Activated naive CD8-positive, alpha-beta T cell treated with anti-CD3 and anti-CD28 coated beads, Interleukin-2, amount 50 U/mL, for 16 hours (primary cell): ENCODE measurements at places on chromosomes 6 and 20.

DNA sequence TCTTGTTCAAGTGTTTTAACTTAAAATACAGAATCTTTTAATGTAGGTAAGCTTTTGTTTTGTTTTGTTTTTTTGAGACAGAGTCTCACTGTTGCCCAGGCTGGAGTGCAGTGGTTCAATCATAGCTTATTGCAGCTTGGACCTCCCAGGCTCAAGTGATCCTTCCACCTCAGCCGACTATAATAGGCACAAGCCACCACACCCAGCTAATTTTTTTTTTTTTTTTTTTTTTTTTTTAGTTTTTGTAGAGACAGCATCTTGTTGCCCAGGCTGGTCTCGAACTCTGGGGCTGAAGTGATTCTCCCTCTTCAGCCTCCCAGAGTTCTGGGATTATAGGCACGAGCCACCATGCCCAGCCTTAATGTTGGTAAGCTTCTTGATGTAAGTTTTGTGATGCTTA, 3.3 kb downstream of the EFHC1 start:
- DNase-seq, result no peak

DNA sequence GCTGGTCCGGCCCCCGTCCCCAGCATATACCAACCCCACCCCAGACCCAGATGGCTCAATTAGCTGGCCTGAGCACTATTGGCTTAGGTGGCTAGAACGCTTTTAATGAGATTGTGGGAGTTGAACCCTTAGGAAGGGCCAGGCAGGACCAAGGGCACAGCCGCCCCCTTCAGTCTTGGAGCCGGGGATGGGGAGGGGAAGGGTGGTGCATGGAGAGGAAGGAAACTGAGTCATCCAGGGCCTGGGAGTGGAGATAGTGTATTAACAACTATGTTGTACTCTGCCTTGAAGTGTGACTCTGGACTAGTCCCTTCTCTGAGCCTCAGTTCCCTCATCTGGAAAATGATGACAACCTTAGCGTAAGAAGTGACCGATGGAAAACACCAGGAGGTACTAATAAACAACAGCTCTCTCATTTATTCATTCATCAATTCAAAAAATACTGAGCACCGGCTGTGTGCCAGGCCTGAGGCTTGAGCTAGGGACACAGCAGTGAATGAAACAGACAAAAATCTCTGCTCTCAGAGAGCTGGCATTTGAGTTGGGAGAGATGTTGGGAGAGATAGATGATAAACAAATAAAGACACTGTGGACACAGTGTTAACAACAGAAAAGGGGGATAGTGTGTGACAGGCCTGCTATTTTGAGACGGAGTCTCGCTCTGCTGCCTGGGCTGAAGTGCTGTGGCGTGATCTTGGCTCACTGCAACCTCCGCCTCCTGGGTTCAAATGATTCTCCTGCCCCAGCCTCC, 11.5 kb downstream of the PEDS1 start:
- DNase-seq, result no peak

GRCh38 chr6:31771992-31772358, 5.2 kb downstream of the VWA7 start:
- no peak for DNase-seq

DNA sequence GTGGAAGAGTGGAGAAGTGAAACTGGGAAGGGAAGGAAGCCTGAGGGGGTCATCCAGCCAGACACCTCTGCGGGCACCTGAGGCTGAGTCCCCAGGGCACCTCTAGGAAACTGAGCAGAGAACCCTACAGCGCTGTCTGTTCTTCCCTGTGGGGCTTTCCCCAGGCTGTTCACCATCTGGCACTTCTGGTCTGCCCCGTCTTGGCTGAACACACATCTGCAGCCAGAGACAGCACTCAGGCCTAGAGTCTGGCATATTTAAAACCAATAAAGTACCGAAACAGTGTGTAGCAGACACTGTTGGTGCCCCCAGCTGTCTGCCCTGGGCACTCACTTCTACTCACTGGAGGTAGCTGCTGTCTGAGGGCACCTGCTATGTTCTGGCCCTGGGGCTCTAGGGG, 9.4 kb upstream of the ARFGEF2 start:
- DNase-seq, result no peak

GRCh38 chr6:109449795-109450673, 5.5 kb downstream of the MICAL1 start:
- DNase-seq, result no peak

GRCh38 chr6:40436685-40437604, 150.2 kb downstream of the LRFN2 start:
- DNase-seq, result no peak

DNA sequence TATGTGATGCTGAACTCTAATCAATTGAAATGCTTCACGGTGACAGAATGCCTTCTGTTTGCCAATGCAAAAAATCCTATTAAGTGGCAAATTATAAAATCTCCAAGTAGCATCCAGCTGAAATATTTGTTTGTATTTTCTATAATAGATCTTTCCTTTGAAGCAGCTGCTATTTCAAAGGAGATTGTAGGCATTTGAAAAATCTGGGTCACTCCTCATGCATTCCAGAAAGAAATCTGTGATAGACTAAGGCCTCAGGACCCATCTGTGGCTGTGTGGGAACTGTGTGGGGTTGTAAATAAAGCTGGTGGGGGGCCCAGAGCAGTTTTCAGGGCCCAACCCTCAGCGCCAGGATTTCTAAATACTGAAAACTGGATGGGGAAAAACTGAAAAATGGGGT, 216.9 kb upstream of the ARG1 start:
- no peak for DNase-seq

- DNase-seq, result no peak
Measured at GRCh38 chr6:23690453-23691049, 435.5 kb upstream of the NRSN1 start.

- DNase-seq, result no peak
Measured at GRCh38 chr20:50363479-50363878, 146.7 kb upstream of the PTPN1 start.

- no peak for DNase-seq
Measured at GRCh38 chr6:127124172-127124571, 5.7 kb downstream of the RSPO3 start.
